CD4-positive, alpha-beta T cell treated with Interleukin-10 for 1 hour (primary cell): ENCODE measurements at places on chromosomes 1 and 21.

DNA sequence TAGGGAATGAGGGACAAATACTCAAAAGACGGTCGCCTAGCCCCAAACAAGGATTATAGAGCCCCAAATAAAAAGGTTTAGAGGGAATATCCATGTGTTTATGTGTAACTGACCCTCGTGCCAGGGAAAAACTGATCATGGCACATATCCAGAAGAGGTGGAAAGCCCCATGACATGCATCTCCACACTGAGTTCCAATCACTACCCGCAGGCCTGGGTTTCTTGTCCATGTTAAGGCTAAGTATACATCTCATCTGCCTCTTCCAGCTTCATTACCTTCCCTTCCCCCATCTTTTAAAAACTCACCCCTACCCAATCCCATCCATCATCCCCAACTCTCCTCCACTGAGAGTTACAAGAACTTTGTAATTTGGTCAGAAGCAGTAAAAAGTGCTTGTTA, 15.2 kb downstream of the GADD45A start:
- no peak for DNase-seq

DNA sequence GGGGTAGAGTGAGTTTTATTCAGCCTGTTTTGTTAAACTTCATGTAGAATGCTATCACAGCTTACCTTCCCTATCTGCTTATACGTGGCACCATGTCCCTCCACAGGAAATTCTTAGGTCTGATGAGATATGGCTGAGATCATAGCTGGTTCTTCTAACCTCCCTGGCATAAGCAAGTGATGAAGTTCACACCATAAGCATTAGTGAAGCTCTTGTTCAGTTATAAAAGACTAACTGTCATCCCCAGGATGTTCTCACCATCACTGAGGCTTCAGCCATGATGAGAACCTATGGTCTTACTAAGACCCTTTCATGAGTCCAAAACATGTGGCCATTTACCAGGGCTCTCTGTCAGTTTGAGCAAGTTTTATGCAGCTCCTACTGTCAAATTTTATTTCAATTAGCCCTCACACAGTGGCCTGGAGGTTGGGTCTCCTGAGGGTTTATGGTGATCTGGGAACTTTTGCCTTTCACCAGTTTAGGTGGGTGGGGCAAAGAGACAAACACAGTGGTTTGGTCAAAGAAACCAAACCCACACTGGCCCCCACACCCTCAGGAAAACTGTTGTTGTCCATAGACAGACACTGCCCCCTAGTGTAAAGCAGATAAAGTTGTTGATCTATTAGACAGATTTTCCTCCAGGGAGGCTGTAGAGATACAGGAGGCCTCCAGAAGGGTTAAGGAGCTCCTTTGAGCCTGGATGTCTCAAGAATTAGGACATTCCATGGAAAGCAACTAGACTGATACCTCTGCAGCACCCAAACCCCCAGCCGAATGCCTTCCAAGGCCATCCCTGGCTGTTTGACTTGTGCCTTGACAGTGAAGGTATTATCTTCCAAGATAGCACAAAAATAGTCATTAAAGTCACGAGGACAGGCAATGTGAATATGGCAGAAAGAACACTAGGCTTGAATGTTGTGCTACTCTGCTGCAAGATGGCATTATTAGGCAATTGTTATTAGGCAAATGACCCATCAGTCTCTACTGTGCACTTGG, 5.0 kb downstream of the SLC22A15 start:
- peak; percentile 41 for DNase-seq

GRCh38 chr21:25571726-25572121, 35.6 kb downstream of the MRPL39 start:
- DNase-seq: no peak

DNA sequence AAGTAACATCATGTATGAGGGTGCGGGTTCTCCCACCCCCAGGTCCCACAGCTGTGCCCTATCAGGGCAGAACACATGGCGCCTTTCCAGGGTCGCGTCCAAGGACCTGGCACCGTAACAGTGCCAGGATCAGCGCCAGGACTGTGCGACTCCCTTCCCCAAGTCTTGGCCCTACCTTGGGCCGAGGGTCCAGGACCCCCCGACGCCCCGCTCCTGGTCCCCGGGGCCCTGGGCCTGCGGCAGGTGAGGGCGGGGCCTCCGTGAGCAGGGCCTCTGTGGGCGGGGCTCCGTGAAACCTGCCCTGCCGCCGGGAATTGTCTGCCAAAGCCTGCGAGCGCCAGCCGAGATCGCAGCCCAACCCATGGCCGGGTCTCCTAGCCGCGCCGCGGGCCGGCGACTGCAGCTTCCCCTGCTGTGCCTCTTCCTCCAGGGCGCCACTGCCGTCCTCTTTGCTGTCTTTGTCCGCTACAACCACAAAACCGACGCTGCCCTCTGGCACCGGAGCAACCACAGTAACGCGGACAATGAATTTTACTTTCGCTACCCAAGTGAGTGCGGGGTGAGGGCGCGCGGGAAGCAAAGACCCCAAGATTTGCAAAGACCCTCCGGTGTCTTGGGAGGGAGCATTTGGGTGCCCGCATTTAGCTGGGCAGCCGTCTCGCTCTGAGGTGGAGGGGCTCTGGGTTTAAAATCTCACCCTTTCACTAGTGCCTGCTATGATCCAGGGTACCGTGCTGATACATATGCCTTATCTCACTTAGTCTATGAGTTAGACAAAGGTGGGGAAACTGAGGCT, at the start of gene RHBG:
Gene RHBG (plus strand): TSS at position 323 of the 796 bp plus-strand sequence. CDS start 39 bp downstream, at position 362.
- DNase-seq: peak; percentile 7

- no peak for DNase-seq
Measured at GRCh38 chr1:46522184-46522968, 29.1 kb downstream of the KNCN start.

DNA sequence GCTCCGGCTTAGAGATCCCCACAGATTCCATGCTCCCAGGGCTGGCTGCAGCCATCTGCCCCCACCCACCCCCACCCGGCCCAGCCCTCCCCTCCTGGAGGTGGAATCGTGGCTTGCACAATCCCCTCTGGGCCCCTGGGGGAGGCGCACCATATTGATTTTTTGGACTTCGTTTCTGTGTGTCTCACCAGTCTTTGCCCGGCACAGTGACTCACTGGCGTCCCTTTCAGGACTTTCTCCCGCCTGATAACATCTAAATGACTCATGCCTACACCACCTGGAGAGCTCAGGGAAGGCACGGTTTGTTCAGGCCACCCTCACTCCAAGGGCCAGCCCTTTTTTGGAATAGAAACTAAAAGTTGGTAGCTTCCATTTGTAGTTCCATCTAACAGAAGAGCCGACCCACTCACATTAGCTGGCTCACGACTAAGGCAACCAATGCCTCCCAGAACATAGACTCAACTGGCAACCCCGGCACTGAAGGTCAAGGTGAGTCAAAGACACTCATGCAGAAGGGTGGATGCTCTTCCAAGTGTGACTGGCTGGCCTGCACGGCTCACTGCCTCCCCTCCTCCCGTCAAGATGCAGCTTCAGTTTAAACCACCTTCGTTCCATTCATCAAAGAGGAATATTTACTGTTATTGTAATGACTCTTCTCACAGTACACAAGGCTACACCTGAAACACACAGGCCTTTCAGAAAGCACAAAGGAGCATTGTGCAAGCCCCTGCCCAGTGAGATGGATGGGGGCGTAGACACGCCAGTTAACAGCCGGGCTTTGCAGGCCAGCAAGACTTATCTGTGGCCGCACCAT, 18.1 kb upstream of the ETS2 start:
- no peak for DNase-seq

GRCh38 chr1:18941221-18942141, 15.0 kb downstream of the IFFO2 start:
- no peak for DNase-seq
